RPMI7951 (cell line): ENCODE measurements at places on chromosomes 3 and 15. TPM values are rescaled to one million over a fixed set of nuclear protein-coding genes. Genes with fewer than 3 reads are reported as not detected.

The DNAH1 gene
- 0.48 and 0.78 TPM in 2 replicates for total RNA-seq

The FAM81A gene
- 2.4 and 4.9 TPM in 2 replicates for total RNA-seq

The TUSC7 gene
- not detected in 2 replicates for total RNA-seq

The MKRN3 gene
- 3.5 and 3.6 TPM in 2 replicates for total RNA-seq

The ZWILCH gene
- total RNA-seq: 73.1 and 87.0 TPM in 2 replicates

- DNase-seq: no peak
Measured at GRCh38 chr3:106619-107018, 89.9 kb upstream of the CHL1 start.

- DNase-seq: no peak
Measured at GRCh38 chr3:27540231-27540630, 56.0 kb upstream of the SLC4A7 start.

- peak; percentile 71 for DNase-seq
Measured at GRCh38 chr15:56817321-56818080, 84.2 kb upstream of the ZNF280D start.

DNA sequence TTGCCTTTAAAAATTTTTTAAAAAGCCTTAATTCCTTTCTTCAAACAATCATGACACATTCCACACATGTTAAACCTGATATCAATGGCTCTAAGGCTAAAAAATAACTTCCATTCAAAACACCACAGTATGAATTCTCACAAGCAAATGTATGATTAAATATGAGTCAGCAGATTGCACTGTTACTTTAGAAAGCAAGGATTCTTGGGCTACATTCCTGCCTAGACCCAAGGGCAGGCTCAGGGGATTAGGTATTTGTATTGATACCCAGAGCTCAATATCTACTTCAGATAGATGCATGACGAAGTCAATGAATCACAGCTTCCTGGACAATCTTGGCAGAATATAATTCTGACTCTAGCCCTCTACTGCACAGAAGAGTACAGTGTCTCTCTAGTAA is 65.7 kb downstream of the RARB start:
- peak; percentile 60 for DNase-seq

DNA sequence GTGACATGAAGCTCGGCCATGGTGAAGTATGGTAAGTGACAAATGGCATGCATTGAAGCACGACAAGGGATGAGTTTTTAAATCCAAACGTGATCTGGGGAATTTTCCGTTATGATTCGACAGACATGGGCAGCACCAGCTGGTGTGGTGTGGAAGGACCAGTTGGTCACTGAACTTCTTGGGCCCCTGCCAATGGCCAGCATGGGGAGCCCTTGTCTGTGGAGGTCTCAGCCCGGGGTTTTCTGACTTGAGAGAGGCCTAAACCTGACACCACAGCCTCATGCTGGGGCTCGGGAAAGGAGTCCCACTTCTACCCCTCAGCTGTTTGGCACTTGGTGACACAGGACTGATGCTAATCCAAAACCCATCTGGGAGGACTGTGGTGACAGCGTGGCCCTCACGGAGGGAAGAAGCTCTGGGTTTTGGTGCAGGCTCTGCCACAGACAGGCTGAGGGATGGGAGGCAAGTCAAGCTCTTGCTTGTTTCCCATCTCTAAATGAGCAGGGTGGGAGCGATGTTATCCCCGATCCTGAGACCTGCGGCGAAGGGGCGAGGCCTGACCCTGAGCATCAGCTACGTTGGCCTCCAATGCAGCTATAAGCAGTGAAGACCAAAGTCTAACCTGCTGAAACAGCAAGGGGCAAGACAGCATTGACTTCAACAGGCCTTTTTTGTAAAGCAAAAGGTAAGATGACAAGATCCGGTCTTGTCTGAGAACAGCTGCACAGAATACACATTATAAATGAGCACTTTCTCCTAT is 69.5 kb downstream of the ATP1B3 start:
- DNase-seq: peak; percentile 32

- DNase-seq: peak; percentile 47
Measured at GRCh38 chr3:187821616-187822317, 76.5 kb upstream of the BCL6 start.

GRCh38 chr15:61459785-61460707 is 230.9 kb upstream of the RORA start:
- DNase-seq: peak; percentile 97

DNA sequence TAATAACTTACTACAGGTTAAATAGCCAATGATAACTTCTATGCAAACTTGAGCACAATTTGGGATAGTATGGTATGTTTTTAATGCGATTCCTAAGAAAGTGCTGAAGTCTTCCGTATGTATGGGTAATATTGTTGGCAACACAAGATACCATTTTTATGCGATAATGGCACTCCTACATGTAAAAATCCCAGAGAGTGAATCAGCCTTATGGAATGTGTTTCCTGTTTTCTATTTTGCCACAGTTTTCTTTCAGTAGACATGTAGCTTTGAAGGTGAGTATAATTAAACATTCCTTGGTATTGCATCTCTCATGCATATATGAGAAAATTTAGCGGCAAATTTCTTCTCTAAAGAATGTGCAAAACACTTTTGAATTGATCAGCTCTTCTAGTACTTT is 396.8 kb upstream of the AZI2 start:
- peak; percentile 26 for DNase-seq

GRCh38 chr3:184284696-184285095 is 8.9 kb downstream of the ECE2 start:
- DNase-seq: peak; percentile 71

DNA sequence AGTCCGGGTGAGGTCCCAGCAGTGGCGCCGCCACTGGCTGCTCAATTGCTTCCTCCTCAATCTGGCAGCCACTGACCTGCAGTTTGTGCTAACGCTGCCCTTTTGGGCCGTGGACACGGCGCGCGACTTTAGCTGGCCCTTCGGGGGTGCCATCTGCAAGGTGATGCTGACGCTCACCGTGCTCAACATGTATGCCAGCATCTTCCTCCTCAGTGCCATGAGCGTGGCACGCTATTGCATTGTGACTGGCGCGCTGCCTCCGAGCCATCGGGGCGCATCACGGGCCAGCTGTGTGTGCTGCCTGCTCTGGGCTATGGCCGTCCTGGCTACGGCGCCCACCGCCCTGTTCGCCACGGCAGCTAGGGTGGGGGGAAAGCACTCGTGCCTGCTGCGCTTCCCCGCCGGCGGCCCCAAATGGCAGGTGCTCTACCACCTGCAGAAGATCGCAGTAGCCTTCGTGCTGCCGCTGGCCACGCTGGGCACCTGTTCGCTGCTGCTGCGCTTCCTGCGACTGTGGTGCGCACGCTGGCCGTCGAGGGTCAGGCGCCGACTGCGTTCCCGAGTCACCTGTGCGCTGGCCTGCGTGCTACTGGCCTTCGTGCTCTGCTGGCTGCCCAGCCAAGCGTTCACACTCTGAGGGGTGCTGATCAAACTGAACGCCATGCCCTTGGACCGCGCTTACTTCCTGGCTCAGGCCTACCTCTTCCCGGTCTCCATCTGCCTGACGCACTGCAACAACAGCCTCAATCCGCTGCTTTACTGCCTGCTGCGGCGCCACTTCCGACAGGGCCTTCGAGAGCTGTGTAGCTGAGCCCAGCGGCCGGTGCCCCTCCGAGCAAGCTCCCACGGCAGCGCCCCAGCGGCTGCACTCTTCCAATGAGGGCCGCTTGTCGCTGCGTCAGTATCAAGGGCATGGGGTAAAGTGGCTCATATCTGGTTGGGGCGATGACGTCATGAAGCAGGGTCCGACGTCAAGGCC is 20.3 kb upstream of the ADAMTS7 start:
- DNase-seq: no peak

- peak; percentile 25 for DNase-seq
Measured at GRCh38 chr3:51282931-51283330, 102.2 kb upstream of the MANF start.

- DNase-seq: peak; percentile 97
Measured at GRCh38 chr15:33126559-33127290, 67.8 kb downstream of the FMN1 start.

GRCh38 chr15:75348034-75348561 is 1.3 kb downstream of the NEIL1 start:
- no peak for DNase-seq

GRCh38 chr3:152443212-152444023 is 174.7 kb downstream of the MBNL1 start:
- DNase-seq: no peak

GRCh38 chr3:135691240-135691639 is 274.3 kb upstream of the PPP2R3A start:
- DNase-seq: no peak

DNA sequence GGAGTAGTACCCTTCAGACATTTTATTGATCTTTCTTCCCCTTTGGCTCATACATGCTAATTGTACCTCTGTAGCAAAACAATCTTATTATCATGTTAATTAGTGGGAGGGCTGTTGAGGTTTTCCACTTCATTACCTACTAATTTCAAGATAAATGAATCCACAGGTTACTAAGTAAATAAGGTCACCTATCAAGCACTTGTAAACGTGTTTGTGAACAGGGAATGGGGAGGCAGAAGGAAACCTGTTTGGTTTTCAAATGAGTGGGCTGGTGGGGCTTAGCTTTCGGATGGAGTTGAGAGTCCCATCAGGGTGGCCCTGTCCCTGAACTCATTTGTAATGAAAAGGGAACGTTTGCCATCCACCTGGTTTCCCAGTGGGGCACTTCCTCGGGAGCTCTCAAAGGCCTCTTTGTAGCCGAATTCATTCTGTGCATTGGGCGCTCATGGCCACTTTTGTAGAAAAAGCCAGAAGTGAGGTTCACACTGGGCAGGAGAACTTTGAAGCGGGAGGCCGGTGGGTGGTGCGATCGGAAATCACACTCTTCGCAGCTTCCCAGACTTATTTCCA is 419.8 kb upstream of the NR2F2 start:
- no peak for DNase-seq

GRCh38 chr3:13268961-13269441 is 151.1 kb downstream of the NUP210 start:
- no peak for DNase-seq

GRCh38 chr15:31392761-31393401 is 66.2 kb downstream of the KLF13 start:
- no peak for DNase-seq

DNA sequence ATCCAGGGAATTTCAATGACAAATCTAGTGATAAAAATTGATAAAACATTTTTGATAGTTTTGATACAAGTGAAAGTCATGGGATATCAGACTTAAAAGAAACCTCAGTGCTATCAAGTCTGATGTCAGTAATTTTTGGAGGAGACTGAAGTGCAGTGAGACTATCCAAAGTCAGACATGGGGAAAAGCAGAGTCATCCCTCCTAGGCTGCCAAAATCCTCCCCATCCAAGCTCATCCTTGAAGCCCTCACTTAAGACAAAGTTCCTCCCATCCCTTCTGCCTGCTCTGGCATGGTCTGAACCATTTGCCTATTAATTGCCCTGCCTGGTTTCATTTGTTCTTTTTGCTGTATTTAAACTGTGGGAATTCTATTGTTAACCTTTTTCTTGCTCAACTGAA is 456.9 kb upstream of the UBE2E2 start:
- DNase-seq: no peak

DNA sequence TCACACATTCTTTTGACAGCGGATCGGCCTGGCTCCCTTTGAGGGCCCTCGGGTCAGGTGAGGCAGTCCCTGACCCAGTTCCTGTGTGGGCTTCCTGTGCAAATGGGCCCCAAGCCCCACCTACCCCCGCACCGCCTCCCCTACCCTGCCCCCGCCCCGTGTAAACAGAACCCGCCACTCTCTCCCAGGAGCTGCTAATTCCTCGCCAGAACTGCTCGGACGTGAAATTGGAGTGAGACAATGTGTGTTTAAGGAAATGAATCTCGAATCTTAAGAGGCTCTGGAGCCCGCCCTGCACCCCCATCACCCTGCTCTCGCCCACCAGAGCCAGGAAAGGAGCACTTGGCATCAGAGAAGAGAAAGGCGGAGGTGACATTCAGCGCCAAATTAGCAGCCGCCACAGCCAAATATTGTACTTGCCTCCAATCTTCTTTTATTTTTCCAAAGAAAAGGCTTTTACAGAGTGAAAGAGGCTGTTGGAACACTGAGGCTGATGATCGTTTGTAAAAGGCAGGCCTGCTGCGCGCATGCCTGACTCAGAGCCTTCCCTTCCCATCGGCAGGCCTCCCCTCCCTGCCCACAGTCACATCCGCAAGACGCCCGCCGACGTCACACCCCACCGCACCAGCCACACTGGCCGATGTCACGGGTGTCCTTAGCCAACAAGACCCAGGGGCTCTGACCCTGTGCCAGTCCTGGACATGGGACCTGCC is 53.1 kb downstream of the CACNA2D2 start:
- peak; percentile 4 for DNase-seq
